Hematopoietic multipotent progenitor cell treated with erythropoietin and hydrocortisone succinate and interleukin-3 and kit ligand, for 17 days (in vitro differentiated cells): ENCODE measurements at places on chromosomes 13 and 19.

- DNase-seq, result peak; percentile 51
Measured at GRCh38 chr19:43779147-43779819, 1.5 kb downstream of the KCNN4 start.

GRCh38 chr13:25423831-25424230, 52.1 kb downstream of the ATP8A2 start:
- DNase-seq, result no peak

- DNase-seq, result no peak
Measured at GRCh38 chr13:105464249-105464648, 1071.2 kb downstream of the EFNB2 start.

- no peak for DNase-seq
Measured at GRCh38 chr13:50485979-50486935, 357.2 kb downstream of the DLEU7 start.

DNA sequence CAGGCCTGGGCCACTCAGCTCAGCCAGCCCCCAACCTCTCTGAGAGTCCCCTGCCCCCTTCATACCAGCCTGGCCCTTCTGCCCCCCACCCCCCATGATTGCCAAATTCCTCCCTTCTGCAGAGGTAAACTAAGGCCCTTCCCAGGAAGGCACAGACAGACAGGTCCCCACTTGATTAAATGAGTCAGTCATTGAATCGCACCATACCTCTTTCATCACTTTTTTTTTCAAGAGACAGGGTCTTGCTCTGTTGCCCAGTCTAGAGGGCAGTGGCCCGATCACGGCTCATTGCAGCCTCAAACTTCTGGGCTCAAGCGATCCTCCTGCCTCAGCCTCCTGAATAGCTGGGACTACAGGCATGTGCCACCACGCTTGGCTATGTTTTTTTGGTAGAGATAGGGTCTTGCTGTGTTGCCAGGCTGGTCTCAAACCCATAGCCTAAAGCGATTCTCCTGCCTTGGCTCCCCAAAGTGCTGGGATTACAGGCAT, 6.0 kb downstream of the PODNL1 start:
- DNase-seq, result no peak

GRCh38 chr13:112710855-112711527, 21.2 kb downstream of the ATP11A start:
- no peak for DNase-seq

DNA sequence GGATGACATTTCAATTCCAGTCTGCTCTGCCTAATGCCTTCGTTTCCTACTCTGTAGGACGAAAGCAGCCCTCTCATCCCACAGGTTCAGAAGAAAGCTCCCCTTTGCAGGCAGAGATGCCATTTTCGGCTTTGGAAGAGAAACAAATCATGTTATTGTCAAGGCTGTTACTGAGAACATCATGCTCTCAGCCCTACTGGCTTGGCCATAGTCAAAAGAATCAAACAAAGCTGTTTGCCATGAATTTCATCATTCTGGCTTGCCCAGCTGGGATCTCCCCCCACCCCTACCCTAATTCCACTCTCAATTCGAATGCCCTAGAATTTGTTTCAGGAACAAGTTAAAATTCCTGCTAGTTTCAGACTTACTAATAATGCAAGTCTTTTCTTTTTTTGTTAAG, 162.3 kb upstream of the SERP2 start:
- no peak for DNase-seq

GRCh38 chr13:98476538-98476966, 100.4 kb downstream of the STK24 start:
- no peak for DNase-seq

DNA sequence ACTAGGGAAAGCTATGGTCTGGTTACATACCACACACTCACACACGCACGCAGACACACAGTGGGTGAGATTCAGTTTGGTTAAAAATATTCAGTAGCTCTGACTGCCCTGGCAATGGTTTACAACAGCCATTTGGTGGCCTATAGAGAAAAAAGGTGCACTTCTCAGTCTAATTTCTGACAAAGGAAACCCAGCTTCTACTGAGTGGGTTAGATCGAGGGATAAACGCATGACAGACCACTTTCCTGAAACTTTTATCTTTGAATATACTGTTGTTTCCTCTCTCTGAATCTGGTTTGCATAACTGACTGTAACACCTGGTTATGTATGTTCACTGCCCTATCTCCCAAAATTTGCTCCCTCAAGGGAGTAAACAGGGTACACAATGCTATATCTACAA, 2.5 kb downstream of the LIG4 start:
- DNase-seq, result no peak

DNA sequence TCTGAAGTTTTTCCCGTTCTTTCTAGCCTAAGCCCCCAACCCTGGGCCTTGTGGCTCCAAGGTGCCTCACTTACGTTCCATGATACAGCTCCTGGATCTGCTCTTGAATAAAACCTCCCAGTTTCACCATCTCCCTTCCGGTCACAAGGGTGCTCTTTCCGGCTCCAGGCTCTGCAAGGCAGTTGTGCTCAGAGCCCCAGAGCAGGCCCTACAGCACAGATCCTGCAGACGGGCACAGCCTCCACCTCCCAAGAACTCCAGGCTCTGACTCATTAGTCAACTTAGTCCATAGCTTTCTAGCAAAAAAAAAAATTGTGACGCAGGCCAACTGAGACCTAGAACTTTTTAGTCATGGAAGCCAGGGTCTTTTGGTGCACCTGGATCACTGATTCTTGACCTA, 33.9 kb upstream of the SLC7A10 start:
- DNase-seq, result no peak

GRCh38 chr13:31427151-31428100, 227.7 kb downstream of the B3GLCT start:
- no peak for DNase-seq

- DNase-seq, result no peak
Measured at GRCh38 chr19:17553256-17553655, 2.2 kb upstream of the COLGALT1 start.

DNA sequence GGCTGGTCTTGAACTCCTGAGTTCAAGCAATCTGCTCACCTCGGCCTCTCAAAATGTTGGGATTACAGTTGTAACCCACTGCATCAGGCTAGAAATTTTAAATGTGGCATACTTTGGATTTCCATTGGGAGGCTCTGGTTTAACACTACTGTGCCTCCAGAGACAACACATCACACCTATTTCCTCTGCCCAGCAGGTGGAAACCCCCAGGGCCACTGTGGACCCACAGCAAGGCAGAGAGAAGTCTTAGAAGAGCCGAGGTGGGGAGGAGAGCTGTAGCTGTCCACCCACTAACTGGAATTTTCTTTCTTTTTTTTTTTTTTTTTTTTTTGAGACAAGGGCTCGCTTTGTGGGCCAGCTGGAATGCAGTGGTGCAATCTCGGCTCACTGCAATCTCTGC, 39.4 kb downstream of the IER2 start:
- no peak for DNase-seq

GRCh38 chr13:69704311-69704710, 403.3 kb upstream of the ATXN8OS start:
- DNase-seq, result no peak

DNA sequence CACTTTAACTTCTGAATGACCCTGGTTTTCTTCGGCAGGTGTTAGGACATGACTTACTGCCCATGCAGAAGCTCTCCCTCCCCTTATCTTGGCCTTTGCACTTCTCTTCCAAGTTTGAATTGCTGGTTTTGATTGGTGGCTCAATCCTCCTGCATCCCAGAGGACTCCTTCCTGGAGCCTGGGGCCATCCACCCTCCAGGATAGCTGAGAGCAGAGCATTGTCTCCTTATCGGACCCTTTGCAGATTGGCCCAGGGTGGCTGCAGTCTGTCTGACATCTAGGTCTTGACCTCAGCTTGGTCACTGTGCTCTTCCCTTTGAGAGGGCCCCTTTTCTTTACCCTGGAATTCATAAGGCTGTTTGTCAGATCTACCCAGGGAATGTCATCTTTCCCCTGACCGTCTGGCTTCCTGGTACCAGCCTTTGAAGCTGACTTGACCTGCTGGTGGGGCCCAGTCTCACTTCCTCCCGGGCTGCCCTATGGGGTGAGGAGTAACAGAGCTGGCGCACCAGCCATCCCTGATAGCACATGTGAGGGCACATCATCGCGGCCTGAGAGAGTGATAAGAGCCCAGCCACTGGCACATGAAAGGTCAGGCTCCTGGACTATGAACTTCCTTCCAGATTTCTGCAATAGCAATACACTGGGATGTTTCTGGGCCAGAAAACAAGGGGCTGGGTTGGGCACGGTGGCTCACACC, 172.9 kb upstream of the UBL3 start:
- DNase-seq, result no peak

DNA sequence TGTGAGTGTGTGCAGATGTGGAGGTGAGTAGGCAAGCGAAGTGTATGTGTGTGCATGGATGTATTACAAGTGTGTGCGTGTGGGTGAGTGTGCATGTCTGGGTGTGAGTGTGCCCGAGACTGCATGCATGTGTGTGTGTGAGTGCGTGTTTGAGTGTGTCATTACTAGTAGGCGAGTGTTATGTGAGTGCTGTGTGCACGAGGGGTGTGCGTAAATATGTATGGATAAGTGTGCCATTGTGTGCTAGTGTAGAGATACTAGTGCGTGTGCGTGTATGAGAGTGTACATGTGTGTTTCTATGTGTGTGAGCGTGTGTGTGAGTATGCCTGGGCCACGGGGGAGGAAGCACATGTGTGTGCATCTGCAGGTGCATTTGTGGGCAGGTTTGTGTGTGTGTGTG, 53.8 kb downstream of the CELF5 start:
- DNase-seq, result no peak

DNA sequence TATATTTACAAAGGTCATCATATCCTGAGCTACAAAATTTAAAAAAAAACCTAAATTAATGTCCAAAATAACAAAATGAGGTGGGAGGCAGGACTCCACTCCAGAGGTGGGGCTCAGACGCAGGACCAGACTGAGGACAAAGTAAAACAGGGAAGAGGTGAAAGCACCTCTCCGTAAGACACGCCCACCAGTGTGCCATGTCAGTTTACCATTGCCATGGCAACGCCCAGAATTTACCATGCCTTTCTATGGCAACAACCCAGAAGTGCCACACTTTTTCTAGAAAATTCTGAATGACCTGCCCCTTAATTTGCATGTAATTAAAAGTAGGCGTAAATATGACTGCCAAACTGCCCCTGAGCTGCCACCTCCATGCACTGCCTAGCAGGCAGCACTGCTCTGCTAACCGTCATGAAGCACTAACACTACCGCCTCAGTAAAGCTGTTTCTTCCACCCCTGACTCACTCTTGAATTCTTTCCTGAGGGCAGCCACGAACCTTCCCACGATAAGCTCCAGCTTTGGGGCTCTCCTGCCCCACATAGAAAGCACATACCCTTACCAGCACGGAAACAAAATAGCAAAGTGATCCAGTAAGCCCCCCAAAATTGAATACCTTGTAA, 22.3 kb upstream of the PDCD5 start:
- DNase-seq, result no peak

GRCh38 chr19:16144216-16144581, 714 bp downstream of the HSH2D start:
- no peak for DNase-seq

DNA sequence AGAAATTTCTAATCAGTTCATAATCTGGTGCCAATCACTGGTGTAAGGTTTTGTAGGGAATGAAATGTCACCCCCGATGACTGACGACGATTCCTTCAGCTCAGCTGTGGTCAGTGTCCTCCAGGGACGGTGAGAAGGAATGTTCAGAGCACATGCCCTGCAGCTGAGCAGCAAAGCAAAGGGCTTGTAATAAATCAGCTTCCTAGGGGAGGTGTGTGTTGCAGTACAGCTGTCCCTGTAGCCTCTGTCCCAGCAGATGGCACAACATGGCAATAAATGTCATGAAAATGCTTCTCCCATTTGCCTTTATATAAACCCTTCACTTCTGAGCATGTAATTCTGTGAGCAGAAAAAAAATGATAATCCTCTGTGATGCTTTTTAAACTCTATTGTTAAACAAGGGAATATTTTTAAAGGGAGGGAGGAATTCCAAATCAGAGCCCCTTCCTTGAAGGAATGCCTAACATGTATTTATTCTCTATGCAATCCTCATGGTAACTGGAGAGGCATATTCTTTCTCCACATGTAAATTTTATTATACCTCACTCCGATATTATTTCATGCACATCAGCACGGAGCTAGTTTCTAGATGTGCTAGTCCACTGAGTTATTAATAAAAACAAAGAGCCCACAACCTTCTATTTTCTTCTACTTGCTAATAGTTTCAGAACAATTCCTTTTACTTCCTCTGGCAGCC, 102.5 kb downstream of the FAM216B start:
- DNase-seq, result no peak

DNA sequence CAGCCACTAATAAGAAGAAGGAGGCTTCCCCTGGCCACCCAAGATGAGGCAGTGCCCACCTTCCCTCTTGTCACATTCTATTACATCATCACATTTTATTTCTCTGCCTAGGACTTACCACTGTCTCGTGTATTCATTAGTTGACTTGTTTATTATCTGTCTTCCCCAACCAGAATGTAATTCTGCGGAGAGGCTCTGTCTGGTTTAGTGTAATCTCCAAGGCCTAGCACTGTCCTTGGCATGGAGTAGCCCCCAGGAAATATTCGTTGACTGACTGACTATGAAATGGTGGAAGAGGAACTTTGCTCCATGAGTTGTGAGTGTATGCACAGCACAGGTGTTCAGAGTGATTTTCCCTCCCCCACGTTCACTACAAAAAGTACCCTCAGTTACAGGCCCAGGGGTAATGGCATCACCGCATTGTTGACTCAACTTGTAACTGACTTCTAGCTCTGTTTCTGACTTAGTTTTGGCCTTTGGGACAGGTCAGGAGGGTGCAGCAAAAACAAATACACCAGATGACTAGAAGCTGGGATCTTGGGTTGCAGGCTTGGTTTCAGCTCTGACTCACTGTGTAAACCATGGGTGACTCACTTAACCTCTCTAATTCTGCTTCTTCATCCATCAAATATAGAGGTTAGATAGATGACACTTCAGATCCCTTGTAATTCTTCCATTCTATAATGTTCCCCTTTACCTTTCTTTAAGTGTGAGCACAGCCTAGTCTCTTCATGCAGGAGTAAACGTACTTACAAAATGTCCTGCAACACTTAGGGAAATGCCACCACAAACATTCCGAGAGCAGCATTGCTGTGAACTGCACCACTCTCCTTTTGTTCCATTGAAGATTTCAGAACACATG, 229.7 kb downstream of the KCNRG start:
- no peak for DNase-seq

DNA sequence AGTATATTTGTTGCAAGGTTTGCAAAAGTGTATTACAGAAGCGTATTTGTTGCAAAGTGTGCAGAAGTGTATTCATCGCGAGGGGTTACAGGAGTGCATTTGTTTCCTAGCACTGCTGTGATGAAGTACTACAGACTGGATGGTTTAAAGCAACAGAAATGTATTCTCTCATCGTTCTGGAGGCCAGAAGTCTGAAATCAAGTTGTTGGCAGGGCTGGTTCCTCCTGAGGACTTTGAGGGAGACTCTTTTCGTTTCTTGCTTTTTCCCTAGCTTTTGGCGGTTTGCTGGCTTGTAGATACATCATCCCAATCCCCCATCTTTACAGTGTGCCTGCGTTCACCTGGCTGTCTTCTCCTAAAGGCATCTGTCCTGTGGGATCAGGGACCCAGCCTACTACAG, 127.9 kb upstream of the USP29 start:
- DNase-seq, result no peak

DNA sequence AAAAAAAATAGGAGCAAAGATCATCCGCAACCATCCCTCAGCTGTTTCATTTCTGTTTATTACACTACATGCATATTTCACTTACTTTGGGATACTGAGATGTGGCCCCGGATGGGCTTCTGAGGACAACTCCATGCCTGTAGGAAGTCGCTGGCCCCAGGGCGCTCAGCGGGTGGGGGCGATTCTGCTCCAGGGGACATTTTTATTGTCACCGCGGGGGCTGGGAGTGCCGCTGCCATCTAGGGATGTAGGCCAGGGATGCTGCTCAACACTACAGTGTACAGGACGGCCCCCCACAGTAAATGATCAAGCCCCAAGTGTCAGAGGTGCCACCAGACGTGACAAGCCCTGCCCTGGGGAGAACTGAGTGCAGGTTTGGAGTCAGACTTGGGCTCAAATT, 6.4 kb upstream of the BST2 start:
- no peak for DNase-seq
